ENCODE measurements at places on chromosomes 5 and 9. TPM values are rescaled to one million over a fixed set of nuclear protein-coding genes. Genes with fewer than 3 reads are reported as not detected.

The LVRN gene
- 0.32 TPM for polyA plus RNA-seq

DNA sequence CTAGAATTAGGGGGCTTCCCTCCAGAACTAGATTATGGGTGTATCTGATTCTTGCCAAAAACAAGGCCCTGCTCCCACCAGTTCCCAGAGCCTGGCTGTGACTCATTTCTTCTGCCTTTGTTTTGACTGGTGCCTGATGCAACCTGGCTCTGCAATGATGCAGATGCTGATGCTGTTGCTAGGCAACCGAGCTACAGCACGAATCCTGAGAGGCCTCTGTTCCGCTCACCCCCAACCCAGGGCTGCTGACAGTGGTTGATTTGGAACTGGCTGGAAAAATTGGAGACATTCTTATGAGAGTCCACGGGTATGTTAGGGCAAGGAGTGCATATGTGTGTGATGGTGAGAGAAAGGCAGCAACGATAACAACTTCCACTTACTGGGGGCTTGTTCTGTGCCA is 100.3 kb downstream of the NSG2 start:
- DNase-seq: no peak
- no peaks in the 10 kb centered on the region for H3K27me3 ChIP-seq
- no peak overlapping the region for H3K4me3 ChIP-seq
- H3K36me3 ChIP-seq: no peaks in the 10 kb centered on the region
- H3K4me1 ChIP-seq: no peaks in the 10 kb centered on the region

GRCh38 chr9:112541685-112542084 is 55.1 kb downstream of the KIAA1958 start:
- H3K4me1 ChIP-seq: peaks cover 2% of the 10 kb centered on the region
- no peak overlapping the region for H3K27ac ChIP-seq
- no peaks in the 10 kb centered on the region for H3K27me3 ChIP-seq
- H3K36me3 ChIP-seq: no peaks in the 10 kb centered on the region

DNA sequence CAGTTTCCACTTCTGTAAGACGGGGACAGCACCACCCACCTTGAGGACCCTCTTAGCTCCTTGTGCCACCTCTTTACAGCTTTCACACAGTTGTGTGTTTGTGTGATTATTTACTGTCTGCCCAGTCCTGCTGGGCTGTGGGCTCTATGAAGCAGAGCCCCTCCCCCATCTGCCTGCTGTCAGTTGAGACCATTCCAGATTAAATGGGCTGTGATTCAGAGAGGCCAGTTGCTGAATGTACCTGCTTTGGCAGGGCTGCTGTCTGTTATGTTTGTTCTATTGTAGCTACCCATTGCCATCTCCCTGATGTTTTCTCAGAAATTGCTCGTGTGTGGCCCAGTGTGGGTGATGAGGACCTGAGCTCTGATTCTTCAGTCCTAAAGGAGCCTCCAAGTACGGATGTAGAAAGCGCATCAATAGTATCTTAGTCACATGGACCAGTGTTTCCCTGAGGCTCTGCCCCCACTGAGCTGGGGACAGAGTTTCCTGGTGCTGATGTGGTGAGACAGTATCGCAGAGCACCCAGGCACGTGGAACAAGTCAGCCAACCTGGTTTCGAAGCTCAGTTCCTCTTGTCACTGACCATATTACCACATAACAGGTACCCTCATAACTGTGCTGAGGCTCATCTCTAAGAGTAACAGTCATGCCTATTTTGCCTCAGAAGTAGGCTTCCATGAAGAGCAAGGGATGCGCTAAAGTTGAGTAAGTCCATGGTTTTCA is 3.7 kb downstream of the ANGPTL2 start:
- no peak overlapping the region for H3K4me3 ChIP-seq
- H3K27me3 ChIP-seq: peaks cover 21% of the 10 kb centered on the region
- no peak for DNase-seq
- no peak overlapping the region for H3K27ac ChIP-seq

The PFN3 gene
- polyA plus RNA-seq: not detected

GRCh38 chr5:113331209-113331551 is 103.6 kb downstream of the TSSK1B start:
- no peak for DNase-seq
- no peaks in the 10 kb centered on the region for H3K4me1 ChIP-seq
- H3K36me3 ChIP-seq: no peaks in the 10 kb centered on the region

DNA sequence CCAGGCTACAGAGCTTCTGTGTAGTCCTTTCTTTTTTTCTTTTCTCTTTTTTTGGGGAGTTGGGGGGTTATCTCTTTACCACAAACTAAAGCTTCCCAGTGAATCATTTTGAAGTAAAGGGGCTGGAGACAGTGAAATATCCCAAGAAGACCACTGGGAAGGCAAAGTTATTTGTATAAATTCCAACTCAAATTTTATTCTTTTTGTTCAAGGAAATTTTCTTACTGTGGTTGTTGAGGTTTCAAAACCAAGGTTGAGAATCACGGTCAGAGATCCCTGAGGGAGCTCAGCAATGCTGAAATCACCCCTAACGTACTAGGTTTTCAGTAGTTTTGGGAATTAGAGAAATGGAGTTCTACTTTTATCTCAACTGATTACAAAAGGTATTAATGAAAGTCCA is 175.7 kb downstream of the ARHGEF28 start:
- H3K27me3 ChIP-seq: no peaks in the 10 kb centered on the region
- DNase-seq: no peak
- H3K4me1 ChIP-seq: no peaks in the 10 kb centered on the region
- no peak overlapping the region for H3K27ac ChIP-seq
- H3K36me3 ChIP-seq: no peaks in the 10 kb centered on the region

DNA sequence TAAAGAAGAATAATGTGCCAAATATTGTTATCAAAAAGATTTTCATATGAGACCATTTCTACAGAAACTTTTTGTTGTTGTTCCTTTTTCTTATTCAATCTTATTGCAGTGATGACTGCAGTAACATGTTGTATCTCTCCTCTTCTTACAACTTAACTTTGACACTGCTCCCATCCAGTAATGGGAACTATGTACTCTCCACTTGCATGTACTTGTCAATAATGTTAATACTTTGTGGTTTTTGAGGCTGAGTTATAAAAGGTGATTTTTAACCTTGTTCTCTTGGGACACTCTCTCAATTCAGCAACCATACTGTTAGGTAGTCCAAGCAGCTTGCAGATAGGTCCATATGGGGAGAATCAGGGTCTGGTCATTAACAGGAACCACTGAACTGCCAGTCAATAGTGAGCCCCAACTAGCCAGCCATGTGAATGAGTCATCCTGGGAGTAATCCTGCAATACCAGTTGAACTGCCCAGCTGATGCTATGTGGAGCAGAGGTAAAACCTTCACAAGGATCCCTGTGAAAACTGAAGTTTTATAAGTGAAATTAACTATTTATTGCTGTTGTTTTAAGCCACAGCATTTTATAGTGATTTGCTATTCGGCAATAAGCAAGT is 199.6 kb upstream of the DAB2 start:
- H3K4me1 ChIP-seq: no peaks in the 10 kb centered on the region
- H3K4me3 ChIP-seq: no peak overlapping the region
- no peaks in the 10 kb centered on the region for H3K27me3 ChIP-seq
- H3K36me3 ChIP-seq: no peaks in the 10 kb centered on the region

DNA sequence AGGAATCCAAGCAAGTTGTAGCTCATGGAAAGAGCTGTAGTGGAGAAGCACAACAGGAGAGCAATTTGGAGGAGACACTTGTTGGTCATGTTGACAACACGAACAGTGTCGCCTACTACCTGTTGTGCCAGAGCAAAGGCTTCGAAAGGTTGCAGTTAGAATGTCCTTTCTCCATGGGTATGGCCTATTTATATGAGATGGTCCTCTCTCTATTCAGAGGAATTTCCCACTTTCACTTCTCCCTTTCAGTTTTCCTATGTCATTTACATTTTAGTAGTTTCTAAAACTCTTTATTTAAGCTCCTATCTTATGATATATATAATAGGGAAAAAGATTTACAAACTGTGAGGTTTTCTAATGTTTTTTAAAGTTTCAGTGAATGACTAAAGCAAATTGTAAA is at the start of gene IFNB1:
TSS of gene IFNB1 (minus strand) at position 162 of the 400 bp plus-strand sequence. CDS start at position 89, 73 bp downstream.
- DNase-seq: no peak
- H3K36me3 ChIP-seq: no peaks in the 10 kb centered on the region
- no peak within 1 kb of the TSS for H3K27ac ChIP-seq
- H3K27me3 ChIP-seq: no peaks in the 10 kb centered on the region
- H3K4me3 ChIP-seq: no peak within 1 kb of the TSS

The PRDM9 gene
- polyA plus RNA-seq: 0.02 TPM

GRCh38 chr9:134951461-134951860 is 33.7 kb upstream of the FCN1 start:
- no peaks in the 10 kb centered on the region for H3K4me1 ChIP-seq
- H3K36me3 ChIP-seq: no peaks in the 10 kb centered on the region
- peaks cover 2% of the 10 kb centered on the region for H3K27me3 ChIP-seq
- no peak overlapping the region for H3K27ac ChIP-seq

The BTNL9 gene
- 45.2 TPM for polyA plus RNA-seq

DNA sequence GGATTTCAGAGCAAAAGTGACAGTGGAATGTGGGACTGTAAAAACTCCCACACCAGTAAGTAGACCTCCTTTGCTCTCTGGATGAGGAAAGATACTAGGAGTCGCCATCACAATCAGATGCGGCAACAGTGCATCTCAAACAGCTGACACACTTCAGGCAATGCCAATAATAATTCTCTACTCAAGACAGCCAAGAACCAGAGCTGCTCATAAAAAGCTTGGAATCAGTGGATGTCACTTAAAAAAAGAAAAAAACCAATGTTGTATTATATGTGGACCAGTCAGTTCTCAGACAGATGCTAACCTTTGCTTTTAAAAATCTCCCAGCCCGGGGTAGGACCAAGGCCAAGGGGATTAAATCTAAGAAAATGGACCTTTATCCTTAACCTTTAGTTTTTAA is 185.0 kb downstream of the GNA14 start:
- H3K4me3 ChIP-seq: no peak overlapping the region
- H3K4me1 ChIP-seq: no peaks in the 10 kb centered on the region
- no peak for DNase-seq
- no peak overlapping the region for H3K27ac ChIP-seq

GRCh38 chr9:27791311-27791710 is 218.0 kb upstream of the C9orf72 start:
- no peaks in the 10 kb centered on the region for H3K27me3 ChIP-seq
- H3K27ac ChIP-seq: no peak overlapping the region
- no peaks in the 10 kb centered on the region for H3K36me3 ChIP-seq

- no peaks in the 10 kb centered on the region for H3K27me3 ChIP-seq
- H3K4me3 ChIP-seq: no peak overlapping the region
- H3K27ac ChIP-seq: no peak overlapping the region
- peaks cover 4% of the 10 kb centered on the region for H3K4me1 ChIP-seq
- no peak for DNase-seq
Measured at GRCh38 chr5:14182761-14183160, 39.6 kb downstream of the TRIO start.

The DBH gene
- polyA plus RNA-seq: 0.25 TPM

DNA sequence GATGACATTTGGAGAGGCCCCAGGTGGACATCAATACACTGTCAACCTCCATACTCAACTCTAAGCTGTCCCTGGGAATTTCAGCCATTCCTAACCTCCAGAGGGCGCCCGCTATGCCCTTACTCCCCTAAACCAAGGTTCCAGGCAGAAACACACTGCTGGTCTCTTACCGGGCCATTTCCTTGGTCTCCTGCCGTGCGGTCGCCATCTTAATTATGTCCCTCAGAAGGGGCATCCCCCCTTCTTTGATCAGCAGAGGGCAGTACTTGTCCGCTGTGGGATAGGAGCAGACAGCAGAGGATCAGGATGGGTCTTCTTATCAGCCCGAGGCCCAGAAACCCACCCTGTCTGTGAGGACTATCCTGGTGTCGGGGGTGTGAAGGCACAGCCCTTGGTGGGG is 9.3 kb upstream of the ZDHHC12 start:
- peaks cover 17% of the 10 kb centered on the region for H3K4me1 ChIP-seq
- H3K27ac ChIP-seq: no peak overlapping the region
- H3K4me3 ChIP-seq: no peak overlapping the region
- no peak for DNase-seq
- H3K27me3 ChIP-seq: no peaks in the 10 kb centered on the region

The SOHLH1 gene
- polyA plus RNA-seq: 0.05 TPM

- no peaks in the 10 kb centered on the region for H3K4me1 ChIP-seq
- no peaks in the 10 kb centered on the region for H3K36me3 ChIP-seq
- no peak overlapping the region for H3K4me3 ChIP-seq
- H3K27ac ChIP-seq: no peak overlapping the region
Measured at GRCh38 chr5:31361234-31361633, 167.7 kb downstream of the CDH6 start.

The DDX4 gene
- 0.57 TPM for polyA plus RNA-seq

- H3K4me3 ChIP-seq: no peak overlapping the region
- peaks cover 2% of the 10 kb centered on the region for H3K4me1 ChIP-seq
- no peaks in the 10 kb centered on the region for H3K27me3 ChIP-seq
- no peak overlapping the region for H3K27ac ChIP-seq
- DNase-seq: no peak
Measured at GRCh38 chr5:73663860-73664240, 37.9 kb downstream of the ARHGEF28 start.

The MARCOL gene
- not detected for polyA plus RNA-seq

The DIMT1 gene
- polyA plus RNA-seq: 25.1 TPM

DNA sequence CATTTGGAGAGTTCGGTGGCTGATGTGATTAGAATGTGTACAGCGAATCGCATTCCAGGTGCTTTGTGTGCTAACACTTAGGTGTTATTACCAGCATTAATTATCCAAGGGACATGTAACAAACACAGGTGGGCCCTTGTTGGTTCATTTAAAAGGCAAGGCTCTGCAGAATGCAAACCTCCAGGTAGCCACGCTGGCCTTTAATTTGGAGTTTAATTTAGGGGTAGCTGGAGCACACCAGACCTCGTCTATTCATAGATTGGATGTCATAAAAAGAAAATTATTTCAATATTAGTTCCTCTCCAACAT is 191.1 kb downstream of the MAT2B start:
- H3K36me3 ChIP-seq: no peaks in the 10 kb centered on the region
- no peak for DNase-seq
- no peaks in the 10 kb centered on the region for H3K27me3 ChIP-seq

DNA sequence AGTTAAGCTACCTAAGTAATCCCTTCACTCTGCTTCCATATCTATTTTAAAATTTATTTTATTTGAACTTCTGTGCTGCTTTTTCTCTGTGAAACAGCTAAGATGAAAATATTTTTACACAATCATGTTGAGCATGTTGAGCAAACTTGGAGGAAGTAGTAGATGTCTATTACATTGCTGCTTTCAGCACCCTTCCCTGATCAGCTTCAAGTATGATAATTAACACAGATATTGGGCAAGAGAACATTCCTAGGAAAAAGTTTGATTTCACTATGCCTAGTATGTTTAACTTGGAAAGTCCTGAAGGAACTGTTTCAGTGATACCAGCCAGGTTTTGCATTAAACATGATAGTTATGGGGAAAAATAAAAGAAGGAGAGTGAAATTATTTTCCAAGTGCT is 283.6 kb downstream of the ELAVL2 start:
- no peak for DNase-seq
- no peaks in the 10 kb centered on the region for H3K4me1 ChIP-seq
- H3K4me3 ChIP-seq: no peak overlapping the region
- no peak overlapping the region for H3K27ac ChIP-seq
- no peaks in the 10 kb centered on the region for H3K36me3 ChIP-seq
- H3K27me3 ChIP-seq: peaks cover 5% of the 10 kb centered on the region
